ENCODE measurements at places on chromosomes 5 and 9. TPM values are rescaled to one million over a fixed set of nuclear protein-coding genes. Genes with fewer than 3 reads are reported as not detected.

DNA sequence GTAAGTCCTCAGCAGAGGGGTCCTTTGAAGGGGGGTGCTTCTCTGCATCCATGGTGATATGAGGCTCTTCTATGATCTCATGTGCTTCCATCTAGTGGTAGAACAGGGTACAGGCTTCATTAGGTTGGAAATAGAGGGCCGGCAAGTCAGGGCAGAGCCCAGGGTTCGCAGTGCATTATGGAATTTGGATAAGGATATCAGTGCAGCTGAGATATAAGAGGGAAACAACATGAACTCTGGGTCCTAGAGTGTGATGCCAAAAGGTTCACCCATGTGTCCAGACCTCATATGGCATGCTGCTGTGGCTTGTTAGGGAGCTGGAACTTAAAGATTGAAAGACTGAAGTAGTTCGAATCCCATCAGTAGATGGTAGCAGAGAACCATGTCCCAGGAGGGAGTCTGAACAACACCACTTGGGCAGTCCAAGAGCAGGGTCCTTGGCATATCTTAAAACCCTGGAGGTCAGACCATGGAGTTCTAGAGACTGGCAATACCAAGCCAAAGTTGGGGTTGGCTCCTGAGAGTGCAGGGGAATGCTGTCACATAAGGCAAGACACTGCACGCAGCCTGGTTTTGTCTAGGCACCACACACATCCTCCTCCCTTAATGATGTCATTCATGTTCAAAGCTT, 2.3 kb downstream of the FAM221B start:
- peak; percentile 64 for DNase-seq

DNA sequence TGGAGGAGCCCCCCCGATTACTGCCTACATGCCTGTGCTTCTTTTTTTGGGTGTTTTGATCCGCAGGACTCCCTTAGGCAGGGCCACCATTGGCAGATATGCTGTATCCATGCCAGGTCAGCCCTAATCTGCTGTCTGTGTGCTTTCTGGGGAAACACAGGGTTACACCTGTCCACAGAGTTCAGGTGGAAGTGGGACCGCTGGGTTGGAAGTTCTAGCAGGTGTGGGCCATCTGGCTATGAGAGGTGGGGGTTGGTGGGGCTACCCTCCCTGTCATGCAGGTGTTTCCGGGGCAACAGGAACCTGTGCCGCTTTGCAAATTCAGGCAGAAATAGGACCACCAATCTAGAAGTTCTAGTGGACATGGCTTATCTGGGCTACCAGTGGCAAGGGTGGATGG, 17.0 kb downstream of the IFNE start:
- DNase-seq: no peak

PCDHA5 gene
- 0.64 TPM for total RNA-seq

PCDHGA9 gene
- total RNA-seq: 4.6 TPM

- DNase-seq: no peak
These were observed 53.0 kb downstream of the NTRK2 start for GRCh38 chr9:84722388-84722989.

DNA sequence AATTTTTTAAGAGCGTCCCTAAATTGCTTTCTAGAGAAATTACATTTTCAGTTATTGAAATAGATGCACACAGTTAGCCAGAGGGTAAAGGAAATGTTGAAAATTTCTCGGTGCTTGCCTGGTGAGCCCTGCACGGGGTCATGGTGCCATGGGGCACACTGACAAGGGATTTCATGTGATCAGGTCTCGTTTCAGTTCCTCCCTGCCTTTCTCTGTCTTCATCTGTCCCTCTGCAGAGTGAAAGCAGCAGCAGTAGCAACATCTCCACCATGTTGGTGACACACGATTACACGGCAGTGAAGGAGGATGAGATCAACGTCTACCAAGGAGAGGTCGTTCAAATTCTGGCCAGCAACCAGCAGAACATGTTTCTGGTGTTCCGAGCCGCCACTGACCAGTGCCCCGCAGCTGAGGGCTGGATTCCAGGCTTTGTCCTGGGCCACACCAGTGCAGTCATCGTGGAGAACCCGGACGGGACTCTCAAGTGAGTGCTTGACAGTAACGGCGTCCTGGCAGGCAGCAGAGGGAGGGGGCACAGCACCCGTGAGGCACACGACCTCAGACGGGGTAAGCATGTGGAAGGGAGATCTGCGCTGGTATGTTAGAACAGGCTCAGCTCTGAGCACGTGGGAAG, 89.1 kb upstream of the OTULINL start:
- DNase-seq: no peak

- DNase-seq: no peak
These were observed 17.9 kb downstream of the NIPAL4 start for GRCh38 chr5:157477814-157478494.

DNA sequence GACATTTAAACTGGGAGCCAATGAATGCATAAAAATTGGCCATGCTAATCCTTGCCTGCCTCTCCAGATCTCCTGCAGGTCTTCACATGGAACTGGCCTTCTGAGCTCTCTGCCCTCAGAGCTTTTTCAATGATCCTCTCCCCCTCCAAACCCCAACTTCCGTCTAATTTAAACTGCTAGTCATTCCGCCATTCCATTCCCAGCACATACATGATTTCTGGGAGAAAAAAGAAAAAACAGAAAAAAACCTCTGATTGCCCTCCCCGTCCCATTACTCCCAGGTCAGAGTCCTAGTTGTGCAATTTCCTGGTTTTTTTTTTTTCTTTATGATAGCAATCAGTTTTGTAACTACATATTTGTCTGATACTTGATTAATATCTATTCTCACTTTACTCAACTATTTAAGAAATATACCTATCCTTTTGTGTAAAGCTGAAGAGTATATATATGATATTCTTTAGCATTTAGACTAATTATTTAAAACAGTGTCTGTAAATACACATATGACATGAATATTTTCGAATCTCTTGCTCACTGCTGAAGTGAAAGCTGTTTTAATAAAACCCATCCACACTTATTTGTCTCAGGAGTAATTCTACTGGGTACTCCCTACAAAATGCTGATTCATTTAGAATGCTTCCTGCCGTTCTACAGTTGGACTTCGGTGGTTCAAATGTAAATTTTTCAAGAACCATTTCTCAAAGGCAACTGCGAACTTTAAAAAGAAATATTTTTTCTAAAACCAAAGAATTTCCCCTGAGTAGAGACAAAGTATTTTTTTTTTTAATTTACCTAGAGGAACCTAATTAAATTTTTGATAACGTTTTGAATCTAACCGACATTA, 1.6 kb downstream of the HINT1 start:
- DNase-seq: no peak

- DNase-seq: no peak
These were observed 88.7 kb downstream of the SCAMP1 start for GRCh38 chr5:78449103-78449502.

DNA sequence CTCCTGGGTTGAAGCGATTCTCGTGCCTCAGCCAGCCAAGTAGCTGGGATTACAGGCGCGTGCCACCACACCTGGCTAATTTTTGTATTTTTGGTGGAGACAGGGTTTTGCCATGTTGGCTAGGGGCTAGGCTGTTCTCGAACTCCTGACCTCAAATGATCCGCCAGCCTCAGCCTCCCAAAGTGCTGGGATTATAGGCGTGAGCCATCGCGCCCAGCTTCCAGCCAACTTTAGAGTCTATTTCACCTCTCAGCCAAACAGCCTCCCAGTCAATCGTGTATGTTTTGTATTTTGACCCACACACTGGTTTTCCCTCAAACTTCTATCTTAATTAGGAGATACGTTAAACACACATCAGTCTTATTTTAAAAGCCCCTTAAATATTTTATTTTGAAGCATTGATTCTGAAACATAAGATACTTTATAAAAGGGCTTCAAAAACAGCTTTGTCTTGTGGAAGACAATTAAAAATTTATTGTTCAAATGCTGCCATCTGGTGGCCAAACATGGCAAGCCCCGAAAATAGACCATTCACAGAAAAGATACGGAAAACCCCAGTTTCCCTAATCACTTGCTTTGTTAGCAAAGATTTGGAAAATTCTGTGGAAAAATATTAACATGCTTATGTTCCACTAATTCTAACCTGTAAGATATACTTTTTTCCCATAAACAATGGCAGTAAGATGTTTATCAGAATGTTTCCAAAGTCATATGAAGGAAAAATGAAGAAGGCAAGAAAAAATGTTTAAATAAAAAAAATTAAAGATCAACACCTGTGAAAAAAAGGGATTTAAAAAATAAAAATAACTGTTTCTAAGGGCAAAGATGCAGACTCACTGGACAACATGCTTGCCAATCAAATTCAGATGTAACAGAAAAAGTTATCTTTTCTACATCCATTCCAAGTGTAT, 33.1 kb downstream of the APTX start:
- no peak for DNase-seq

GRCh38 chr9:93531374-93531773, 45.0 kb upstream of the PHF2 start:
- no peak for DNase-seq

DNA sequence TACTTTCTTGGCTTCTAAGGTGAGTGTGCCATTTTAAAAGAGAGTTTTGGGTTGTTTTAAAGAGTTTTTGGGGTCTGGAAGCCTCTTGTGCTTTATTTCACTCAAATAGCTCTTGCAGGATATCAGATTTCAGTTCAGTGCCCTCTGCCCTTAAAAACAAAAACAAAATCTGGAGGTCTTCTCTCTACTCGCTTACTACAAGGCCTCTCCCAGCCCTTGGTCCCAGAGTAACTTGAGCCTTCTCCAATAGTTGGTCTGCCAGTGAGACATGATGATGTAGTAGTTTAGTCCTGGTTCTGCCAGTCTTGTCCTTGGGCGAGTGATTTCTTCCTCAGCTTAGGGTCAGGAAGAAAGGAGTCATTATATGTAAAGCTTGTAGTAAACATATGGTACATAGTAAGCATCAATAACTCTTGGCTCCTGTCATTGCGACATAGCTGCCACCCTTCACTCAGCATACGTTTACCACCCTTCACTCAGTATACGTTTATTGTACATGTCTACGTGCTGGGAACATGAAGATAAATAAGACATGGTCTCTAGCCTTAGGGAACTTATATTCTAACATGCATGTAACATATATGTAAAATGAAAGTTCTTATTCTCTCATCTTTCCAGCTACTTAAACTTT, 147.6 kb downstream of the MAN2A1 start:
- DNase-seq: no peak

- no peak for DNase-seq
These were observed 45.5 kb downstream of the ECPAS start for GRCh38 chr9:111438541-111439235.

DNA sequence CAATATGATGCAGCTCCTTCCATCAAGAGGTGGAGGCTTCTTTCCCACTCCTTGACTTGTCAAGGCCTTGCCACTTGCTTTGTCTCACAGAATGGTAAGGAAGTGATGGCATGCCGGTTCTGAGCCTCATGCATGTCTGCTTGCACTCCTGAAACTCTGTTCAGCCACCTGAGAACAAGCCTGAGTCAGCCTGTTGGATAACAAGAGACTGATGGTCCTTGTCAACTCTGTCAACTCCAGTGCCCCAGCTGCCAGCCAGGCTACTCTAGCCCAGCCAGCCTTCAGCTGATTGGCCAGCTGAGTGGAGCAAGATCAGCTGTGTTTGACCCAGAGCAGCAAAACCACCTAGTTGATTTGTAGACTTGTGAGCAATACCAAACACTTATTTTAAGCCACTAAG, 4.4 kb upstream of the TENT4A start:
- DNase-seq: no peak
